Iris pigment epithelial cell (primary cell): ENCODE measurements at places on chromosomes 4 and X.

GRCh38 chr4:119933606-119934005, 133.0 kb downstream of the MAD2L1 start:
- no peak for DNase-seq

DNA sequence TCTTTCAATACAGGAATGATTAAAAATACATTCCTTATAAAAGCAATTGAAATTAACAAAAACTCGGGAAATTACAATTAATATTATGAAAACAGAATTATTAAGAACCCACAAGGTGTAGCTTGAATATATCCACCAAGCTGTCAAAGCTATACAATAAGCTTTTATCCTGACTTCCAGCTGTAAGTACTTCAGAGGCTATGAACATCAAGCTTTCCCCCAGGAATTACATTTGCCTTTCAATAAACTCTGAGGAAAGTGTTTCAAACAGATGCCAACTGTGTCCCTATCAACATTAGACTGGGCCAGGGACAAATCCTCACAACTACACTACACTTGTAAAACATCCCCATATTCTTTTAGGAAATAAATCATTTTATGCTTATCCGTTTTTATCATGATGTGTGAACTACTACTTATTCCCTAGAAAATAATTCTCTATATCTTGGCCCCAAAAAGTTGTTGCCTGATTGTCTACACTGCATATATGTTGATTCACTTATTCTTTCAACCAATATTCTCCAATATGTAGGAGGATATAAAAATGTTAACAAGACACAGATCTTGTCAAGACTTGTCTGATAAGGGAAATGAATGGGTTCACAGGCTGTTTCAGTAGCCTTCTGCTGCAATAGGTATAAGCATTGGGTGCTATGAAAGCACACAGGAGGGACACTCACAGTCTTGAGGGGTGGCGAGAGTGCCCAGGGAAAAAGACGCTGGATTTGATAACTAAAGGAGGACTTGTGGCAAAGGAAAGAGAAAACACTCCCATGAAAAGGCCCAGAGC, 494.1 kb downstream of the CENPC start:
- DNase-seq: no peak

DNA sequence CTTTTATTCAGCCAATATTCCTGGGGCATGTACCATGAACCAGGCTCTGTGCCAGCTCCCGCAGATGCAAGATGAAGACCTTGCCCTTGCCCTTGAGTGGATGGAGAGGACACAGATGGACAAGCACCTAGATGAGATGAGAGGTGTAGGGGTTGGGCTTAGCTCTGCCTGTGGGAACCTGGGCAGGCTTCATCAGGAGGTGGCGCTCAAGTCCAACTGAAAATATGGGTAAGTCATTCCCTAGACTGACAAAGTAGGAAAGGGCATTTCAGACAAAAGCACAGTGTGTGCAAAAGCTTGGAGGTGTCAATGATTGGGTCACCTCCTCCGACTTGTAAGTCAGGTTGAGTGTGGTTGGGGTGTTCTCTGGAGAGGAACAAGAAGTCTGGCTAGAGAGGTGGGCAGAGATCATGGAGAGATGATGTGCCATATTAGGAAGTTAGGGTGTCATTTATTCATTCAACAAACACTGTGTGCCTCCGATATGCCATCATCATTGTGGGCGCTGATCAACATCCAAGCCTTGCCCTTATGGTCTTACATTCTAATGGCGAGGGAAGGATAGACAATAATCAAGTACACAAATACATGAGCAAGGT, 64.6 kb downstream of the ANAPC4 start:
- DNase-seq: peak; percentile 73

- DNase-seq: no peak
Observed at GRCh38 chr4:651884-652642, 22.0 kb downstream of the ATP5ME start.

- DNase-seq: no peak
Observed at GRCh38 chr4:166399021-166399420, 526.0 kb downstream of the TLL1 start.

GRCh38 chr4:80732010-80732409, 298.5 kb upstream of the BMP3 start:
- peak; percentile 41 for DNase-seq

DNA sequence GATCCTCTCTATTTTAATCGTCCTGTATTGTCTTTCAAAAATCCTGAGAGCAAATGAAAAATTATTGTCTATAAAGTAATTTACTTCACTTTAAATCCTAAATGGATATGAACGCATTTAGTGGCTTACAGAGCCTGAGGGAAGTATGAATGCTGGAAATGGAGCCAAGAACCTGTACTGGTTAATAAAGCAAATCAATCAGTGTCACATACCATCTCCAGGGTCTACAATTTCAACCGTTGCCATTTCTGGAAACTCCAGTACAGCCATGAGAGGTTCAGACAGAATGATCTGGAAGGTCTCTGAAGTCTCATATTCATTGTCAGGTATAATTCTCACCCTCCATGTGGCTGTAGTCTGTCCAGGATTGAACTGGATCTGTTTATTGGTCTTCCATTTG, 76.6 kb downstream of the FREM3 start:
- no peak for DNase-seq

GRCh38 chrX:110001740-110002299, 1.1 kb upstream of the TMEM164 start:
- no peak for DNase-seq

- DNase-seq: no peak
Observed at GRCh38 chrX:3263681-3264126, 82.7 kb downstream of the MXRA5 start.

GRCh38 chr4:184282895-184283654, 65.4 kb upstream of the ENPP6 start:
- DNase-seq: no peak
